ENCODE measurements at places on chromosomes 3 and 15.

DNA sequence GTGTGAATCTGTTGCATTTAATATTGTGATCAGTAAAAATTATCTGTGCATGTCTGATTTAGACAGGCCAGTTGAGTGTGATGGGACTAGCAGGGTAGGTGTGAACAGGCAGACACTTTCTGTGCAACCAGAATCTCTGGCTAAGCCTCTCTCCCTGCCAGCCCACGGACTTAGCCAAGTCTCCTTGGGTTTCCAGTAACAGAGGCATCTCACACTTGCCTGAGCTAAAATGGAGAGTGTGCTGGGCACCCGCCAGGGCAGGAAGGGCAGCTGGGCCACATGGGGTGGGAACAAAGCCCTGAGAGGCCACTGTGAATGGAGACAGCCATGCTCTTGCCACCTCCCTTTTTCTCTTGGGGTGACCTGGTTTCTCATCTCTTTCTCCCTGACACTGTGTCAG, 12.5 kb upstream of the RPS27L start:
- no peak for DNase-seq

DNA sequence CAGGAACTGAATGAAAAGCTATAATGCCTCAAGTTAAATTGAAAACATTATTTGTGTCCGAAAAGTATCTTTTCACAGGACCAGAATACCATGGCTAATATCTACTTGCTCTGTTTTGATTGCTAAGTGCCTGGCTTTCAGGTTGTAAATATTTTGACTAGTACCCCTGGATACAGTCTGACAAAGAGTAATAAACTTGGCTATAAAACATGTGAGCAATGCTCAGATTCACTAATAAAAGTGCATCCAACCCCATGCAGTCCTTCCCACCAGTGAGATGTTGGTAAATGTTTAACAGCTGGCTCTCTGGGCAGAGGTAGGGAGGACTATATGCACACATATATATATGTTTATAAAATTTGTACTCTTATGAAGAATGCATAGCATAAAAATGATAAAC, 281.8 kb upstream of the TGFBR2 start:
- DNase-seq: no peak

DNA sequence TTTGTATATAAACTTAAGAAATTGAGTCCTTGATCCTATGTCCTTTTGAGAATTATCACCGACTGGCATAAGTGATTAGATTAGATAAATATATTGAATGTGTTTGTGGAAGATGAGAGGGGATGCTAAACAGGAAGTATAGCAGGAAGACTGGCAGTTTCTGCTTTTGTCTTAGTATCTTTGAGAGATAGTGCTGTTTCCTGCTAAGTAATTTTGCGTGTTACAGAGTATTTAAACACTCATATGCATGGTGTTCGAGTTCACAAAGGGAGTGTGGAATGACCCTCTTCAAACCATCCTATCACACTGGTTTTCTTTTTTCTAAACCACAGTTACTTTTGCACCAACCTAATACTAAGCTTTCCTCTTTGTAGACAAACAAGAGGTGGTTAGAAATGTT, 106.0 kb downstream of the KLHL25 start:
- DNase-seq: no peak

DNA sequence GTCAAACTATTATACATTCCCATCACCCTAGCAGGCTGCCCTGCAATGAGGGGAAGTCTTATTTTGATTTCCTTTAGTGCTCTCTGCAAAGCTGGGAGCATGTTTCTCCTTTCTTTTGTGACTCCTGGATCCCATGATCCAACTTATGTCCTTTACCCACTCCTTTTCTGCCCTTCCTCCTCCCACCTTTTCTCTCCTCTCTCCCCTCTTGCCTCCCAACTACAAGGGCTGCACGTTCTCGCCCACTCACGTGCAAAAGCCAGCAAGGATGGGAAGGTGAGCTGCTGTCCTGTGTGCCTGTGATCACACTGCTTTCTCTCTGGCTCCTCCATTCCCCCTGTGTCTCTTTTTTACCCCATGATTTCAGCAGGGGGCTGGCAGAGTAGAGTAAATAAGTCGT, 6.1 kb downstream of the VIPR1 start:
- DNase-seq: no peak

GRCh38 chr3:39445927-39446326, 21.6 kb upstream of the MOBP start:
- DNase-seq: no peak

DNA sequence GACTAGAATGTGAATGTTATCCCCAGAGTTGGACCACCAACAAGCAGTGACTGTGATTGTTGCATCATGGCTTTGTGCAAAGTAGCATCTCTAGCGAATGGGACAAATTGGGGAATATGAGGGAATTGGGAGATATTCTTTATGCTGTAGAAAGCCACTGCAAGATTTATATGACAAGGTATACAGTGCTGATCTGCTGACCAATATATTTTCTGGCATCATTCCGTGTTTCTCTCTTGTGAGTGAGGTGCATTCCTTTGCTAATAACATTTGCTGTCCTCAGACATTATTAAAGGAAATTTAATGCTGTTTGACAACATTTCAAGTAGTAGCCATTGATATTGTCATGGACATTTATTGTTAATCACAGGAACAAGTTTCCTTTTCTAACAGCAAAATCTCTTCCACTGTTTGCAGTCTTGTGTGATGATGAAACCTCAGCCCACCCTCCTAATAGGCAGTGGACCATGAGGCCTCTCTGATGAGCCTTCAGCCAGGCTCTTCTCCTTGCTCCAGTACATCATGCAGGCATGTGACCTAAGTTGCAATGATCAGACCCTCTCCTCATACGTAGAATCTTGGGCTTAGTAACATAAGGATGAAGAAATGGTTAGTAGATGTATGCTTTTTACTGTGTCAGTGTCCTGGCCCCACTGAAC, 16.1 kb downstream of the CNTN4 start:
- no peak for DNase-seq

DNA sequence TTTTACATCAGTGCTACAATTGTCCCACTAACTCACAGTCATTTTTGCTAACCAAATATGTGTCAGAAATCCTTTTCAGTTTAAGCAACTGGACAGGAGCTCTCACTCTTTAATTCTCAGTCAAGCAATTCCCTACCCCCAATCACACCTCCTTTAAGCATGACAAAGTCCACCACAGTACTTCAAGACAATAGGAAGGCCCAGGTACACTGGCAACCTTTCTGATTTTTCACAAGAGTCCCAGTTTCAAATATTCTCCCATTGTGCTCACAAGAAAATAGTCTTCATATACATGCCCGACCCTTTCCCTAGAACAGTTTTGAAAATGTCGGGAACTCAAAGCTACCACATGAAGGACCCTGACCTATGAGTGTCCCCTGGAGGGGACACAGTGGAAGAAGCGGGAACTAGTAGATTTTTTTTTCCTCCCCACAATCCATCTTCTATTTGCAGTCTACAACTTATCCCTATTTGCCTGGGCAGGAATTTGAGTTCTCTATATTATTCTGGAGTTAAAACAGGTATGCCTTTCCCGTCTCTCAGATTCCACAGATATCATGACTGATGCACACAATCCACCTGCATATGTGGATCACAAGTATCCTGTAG, 413.5 kb downstream of the TIGIT start:
- no peak for DNase-seq

- no peak for DNase-seq
These were observed 106.8 kb downstream of the VPS8 start for GRCh38 chr3:184918750-184919149.

DNA sequence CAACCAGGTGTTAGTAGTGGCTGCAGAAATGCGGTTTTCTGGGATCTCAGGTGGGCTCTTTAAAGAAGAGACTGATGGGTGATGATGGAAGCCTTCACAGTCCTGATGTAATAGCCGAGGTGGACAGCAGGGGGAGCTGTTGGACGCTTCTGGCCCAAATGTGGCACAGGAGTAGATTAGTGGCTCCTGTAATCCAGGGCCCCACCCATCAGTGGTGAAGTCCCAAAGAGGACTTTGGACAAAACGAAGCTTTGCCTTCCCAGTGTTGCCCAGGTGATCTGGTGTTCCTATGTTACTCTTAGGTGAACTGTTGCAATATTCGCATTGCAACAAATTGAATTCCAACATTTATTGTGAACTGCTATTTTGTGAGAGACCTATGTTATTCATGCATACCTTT, 31.8 kb upstream of the MYZAP start:
- peak; percentile 47 for DNase-seq

GRCh38 chr3:124336067-124336656, 344.2 kb upstream of the ROPN1 start:
- no peak for DNase-seq

DNA sequence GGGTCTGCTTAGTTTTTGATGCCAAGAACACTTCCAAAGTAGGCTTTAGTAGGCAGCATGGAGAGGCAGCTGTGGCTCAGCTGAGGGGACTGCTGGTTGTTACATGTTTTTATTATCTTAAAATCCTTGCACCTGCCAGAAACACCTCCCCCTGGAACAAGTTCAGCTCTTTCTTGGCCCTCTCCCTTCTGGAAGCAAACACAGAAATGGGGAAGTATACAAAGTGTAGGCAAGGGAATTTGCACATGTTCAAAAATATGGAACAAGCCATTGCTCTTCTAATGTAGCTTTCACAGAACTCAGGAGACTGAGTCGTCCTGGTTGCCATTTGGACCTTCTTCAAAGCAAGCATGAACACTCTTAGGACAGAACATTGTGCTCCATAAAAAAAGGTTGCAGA, 169.1 kb upstream of the SEMA6D start:
- no peak for DNase-seq

DNA sequence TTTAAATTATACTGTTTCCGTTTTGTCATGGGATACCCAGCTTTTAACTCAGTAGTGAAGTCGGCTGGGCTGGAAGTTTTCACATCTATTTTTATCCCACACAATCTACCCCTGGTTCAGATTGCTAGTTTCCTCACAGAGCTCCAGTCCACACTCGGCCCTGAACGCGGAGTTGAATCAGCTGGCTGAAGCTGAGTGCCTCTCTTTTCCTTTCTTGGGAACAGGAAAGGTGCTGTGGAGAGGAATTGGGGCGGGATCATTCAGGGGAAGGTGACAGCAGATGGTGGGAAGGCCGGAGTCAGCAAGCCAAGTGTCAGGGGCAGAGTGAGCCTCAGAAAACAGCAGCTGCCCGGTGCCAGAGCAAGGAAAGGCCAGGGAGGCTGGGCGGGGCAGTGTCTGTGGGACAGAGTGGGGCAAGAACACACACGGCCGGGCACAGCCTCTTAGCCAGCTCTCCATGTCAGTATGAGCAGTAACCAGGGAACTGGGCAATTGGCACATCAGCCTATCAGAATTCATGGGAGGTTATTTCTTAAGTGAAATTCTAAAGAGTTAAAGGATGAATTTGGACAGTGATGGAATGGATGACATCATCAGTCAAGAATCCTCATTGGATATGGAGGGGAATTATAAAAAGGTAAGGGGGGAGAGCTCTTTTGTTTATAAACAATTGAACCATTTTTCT, 135.7 kb upstream of the IL12A start:
- no peak for DNase-seq

DNA sequence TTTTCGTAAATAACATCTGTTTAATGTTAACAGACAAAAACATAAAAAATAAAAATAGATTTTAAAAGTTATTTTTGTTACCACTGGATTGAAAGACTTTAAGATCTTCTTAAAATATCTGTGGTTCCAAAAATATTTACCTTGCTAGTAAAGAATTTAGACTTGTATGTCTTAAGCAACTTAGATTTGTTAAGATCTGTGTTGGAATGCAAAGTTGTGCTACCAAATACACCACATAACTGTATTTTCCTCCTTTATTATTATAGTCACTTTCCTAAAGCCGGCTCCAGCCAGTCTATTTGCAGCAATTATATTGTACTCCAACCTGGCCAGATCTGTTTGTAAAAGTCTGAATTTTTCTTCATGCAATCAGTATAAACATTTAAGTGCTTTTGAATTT, 63.7 kb downstream of the SPRED1 start:
- DNase-seq: no peak

- DNase-seq: no peak
These were observed 28.9 kb downstream of the PDE8A start for GRCh38 chr15:85010386-85011159.

GRCh38 chr3:184778426-184779332, 33.3 kb upstream of the VPS8 start:
- no peak for DNase-seq

DNA sequence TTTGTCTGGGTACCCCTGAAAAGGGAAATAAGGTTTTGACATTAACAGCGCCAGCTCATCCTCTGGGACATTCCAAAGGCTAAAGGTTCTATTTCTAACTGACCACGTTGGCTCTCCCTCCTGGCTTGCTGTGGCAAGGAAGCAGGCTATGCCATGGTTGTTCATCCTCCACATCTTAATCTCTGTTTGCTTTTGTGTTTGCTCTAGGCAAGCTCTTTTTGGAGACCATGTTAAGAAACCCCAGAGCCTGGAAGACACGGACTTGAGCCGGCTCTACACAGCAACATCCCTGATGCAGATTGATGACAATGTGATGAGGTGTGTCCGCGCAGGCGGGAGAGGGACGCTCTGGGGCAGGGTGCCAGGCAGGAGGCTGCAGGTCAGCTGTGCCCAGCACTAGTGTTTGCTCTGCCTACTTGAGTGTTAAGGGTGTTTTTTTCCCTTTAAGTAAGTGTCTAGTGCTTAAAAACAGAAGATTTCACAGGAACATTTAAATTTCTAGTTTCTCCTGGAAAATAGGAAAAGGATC, 33.3 kb downstream of the RLBP1 start:
- DNase-seq: no peak

DNA sequence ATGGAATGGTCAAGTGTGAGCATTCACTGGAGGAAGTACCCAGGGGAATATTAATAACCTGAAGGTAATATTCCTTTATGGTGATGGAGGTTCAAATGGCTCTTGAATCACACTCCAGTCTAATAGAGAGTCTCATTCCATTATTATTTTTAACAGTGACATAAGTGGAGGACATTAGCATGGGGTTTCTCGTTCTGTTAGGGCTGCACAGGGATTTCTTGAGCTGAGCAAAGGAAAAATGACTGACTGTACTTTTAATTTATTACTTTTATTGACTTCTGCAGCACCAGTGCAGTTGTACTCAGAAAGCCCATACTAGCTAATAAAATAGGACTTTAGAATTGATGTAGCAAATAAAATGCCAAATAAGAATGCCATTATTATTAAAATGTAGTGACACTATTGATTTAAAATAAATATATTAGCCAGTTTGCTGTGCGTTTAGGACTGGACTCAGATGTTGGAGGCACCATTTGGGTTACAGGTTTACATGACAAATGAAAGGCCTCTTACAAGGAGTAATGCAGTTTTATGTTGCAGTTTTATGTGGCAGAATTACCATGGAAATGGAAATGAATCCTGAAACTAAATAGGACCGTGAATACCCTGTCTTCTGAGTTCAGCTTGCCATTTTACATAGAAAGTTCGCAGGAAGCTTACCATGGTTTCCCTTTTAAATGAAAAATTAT, 705.1 kb upstream of the GRM7 start:
- no peak for DNase-seq
